ENCODE measurements at places on chromosomes 7 and 10.

GRCh38 chr10:98264378-98265065 lies 3.5 kb downstream of the LOXL4 start:
- no peak for DNase-seq

DNA sequence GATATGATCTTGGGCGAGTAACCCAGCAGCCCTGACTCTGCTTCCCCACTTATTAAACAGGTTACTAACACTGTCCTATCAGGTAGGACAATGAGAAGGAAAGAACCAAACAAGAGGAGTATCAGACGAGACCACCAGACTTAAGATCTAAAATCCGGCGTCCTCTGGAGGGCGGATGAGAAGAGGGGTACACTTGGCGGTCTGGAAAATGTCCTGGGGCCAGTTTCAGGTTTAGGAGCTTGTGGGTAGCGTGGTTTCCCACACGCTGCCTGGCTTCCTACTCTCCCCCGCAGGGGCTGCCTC lies 635 bp downstream of the ZNF32 start:
- DNase-seq = no peak

DNA sequence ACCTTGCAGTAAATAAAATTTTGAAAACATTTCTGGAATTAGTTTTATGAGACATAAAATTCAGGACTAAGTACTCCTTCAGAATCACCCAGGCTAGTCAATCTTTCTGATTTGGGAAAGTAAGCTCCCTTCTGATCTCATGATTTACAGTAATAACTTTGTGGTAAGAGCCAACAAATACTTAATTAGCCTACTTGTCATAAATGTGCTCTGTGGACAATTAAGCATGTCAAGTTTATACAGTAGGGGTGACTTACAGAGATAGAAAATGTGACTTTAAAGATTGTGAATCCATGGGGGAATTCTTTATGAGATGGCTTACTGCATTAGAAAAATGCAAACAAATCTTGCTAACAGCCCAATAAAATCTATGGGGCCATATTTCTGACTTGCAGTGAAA lies 616.9 kb upstream of the GHITM start:
- DNase-seq = no peak

- DNase-seq = no peak
Measured at GRCh38 chr7:159040912-159041711, 103.6 kb downstream of the VIPR2 start.

- no peak for DNase-seq
Measured at GRCh38 chr7:135712182-135712782, 15.7 kb downstream of the SLC13A4 start.

GRCh38 chr7:152115021-152115718 lies 89.7 kb downstream of the GALNT11 start:
- DNase-seq = no peak
